Right ventricle myocardium superior (tissue), 1 donor: ENCODE measurements at places on chromosomes 11 and 22.
A peak's percentile ranks its signal among the peaks of the same experiment; 100 is the strongest.

- DNase-seq, result no peak
Measured at GRCh38 chr11:35089666-35090065, 49.3 kb upstream of the CD44 start.

- DNase-seq, result no peak
Measured at GRCh38 chr11:33689501-33689900, 11.1 kb downstream of the C11orf91 start.

- no peak for DNase-seq
Measured at GRCh38 chr22:37893583-37893983, 12.5 kb upstream of the MICALL1 start.

GRCh38 chr11:118012083-118012669, 26.0 kb downstream of the IL10RA start:
- no peak for DNase-seq

DNA sequence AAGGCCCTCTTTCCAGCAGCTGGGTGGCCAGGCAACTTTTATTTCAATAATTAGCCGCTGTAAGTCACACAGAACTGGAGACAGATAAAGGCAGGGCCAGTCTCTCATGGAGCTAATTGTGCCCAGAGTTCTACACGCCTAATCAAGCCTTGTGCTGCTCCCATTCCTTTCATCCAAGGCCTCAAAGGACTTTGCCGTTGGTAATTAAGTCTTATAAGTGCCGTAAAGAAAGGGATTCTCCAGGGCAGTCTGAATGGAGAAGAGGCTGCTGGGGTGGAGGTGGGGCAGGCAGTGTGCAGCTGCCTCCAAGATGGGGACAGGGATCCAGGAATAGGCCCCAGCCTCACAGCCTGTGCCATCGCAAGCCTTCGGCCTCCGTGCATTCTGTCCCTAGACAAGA, 357.9 kb downstream of the TENM4 start:
- no peak for DNase-seq

DNA sequence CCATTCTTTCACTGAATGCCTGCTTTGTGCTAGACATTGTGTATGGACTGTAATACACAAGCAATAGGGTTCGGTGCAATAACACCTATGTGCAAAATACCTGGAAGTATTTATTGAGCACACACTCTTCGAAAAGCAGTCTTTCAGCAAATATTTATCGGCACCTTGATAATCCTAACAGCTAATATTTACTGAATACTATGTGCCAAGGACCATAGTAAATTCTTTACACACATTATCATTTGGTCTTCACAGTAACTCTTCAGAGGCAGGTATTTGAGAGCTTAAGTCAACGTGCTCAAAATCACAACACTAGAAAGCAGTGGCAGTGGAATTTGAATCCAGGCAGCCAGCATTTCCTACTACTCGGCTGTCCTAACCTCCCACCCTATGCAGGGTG, 2.2 kb downstream of the B3GNT6 start:
- DNase-seq, result no peak

GRCh38 chr11:117898059-117898458, 21.6 kb upstream of the FXYD6 start:
- DNase-seq, result no peak

DNA sequence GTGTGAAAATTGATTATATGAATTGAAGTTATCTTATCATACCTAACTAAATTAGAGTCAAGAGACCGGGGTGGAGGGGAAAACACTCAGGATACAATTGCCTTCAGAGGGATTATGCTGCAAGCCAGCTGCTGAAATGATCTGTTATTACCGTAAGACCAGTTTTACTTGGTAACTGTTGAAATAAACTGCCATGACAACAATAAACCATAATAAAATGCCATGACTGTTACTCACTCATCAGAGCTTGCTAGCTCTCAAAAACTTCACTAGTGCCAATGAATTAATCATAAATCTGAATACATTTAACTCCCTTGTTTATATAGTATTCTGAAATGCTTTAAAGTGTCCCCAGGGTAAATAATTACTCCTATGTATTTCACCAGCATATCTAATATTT, 68.2 kb downstream of the CASP12 start:
- no peak for DNase-seq

DNA sequence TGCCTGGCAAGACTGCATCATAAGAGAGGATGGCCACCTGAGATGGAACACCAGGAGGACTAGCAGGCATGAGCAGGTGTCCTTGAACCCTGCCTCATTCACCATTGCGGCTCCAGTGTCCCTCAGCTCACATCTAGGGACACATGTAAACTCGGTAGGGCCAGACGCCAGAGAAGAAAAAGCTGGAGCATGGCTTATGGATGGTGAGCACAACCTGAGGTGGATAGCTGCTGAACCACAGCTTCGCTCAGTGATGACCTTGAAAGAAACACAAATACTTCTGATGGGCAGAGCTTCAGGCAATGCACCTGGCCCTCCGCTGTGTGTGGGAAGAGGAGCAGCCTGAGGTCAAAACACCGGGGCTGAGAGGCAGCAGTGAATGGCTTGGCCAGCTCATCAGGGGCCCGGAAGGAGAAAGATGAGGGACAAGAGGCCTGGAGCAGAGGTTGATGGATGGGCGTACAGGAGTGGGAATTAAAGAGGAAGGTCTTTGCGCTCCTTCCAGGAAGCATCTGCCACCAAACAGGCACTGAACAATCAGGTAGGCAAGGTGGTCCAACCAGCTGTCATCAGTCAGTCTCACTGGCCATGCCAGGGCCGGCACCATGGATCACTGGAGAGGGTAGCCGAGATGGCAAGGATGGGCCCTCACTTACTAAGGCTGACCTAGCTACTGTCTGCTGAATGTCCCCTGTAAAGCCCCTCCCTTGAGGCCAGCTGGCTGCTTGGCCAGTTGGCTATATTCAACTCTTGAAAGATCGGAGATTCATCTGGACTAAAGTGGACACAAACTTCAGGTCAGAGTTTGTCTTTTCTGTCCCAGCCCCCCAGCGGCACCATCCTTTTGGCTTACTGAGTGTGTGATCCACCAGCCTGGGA, 89.7 kb downstream of the MYEOV start:
- DNase-seq, result no peak

DNA sequence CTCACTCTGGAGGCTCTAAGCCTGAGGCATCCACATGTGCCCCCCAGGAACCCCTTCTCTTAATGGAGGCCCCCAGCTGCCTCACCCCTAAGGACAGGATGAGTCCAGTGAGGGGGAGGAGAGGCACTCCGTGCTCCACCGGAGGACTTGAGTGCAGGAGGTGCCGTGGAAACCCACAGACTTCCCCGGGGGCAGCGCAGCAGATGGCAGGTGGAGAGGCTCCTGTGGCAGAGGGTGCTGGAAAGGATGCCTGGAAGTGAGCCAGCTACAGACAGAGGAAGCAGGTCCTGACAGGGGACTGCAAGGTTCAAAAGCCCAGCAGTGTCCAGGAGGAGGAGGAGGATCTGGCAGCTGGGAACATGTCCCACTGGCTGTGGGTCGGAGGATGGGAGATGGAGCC, 1384.0 kb downstream of the TBC1D22A start:
- no peak for DNase-seq

- DNase-seq, result no peak
Measured at GRCh38 chr11:13955971-13956421, 6.5 kb upstream of the SPON1 start.

- peak; percentile 51 for DNase-seq
Measured at GRCh38 chr11:122733318-122733717, 77.8 kb downstream of the UBASH3B start.

DNA sequence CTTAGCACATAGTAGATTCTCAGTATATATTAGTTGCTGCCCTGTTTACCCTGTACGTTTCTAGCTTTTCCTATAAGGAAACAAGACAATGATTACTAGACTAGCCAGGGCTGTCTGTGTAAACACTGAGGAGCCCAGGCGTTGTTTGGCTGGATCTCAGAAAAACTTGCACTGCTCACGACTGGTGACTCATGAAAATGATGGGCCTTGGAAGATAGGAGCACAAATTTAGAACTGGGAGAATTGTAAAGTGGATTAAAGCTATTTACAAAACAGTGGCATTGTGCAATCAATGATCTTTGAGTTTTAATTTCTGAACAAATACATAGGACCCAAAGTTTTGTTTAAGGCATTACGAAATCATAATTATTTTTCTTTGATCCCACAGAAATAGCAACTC, 276.9 kb downstream of the FAM76B start:
- peak; percentile 40 for DNase-seq

DNA sequence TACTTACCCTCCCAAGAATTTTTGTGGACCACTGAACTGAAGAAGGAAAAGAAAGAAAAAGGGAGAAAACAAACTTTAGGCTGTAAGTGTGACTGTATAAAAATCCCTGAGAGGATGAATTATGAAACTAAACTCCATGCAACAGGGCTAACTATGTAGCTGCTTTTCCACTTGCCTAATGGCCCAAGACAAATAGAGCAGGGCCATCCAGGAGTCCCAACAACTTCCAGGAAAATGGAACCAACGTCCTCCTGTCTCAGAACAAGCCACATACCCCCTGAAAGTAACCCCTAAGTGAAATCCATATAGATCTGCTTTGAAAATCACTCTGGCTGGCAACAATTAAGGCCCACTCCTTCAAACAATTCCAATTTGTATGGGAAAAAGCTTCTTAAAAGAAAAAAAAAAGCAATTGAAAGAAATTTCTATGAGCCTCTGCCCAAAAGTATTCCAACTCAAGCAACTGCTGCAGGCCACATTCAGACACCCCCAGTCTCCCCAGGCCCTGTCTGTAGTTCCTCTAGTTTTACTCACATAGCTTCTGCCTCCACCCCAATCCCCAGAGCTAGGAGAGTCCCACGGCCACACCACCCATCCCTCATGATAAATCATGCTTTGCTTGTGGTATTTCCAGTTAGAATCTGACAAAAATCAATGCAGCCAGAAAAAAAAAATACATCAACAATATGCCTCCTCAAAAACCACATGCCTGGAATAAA, 12.7 kb downstream of the RBFOX2 start:
- DNase-seq, result no peak

GRCh38 chr22:37263966-37264887, 18.1 kb upstream of the CYTH4 start:
- DNase-seq, result no peak

GRCh38 chr11:87451395-87451794, 413.7 kb downstream of the TMEM135 start:
- no peak for DNase-seq

- DNase-seq, result peak; percentile 30
Measured at GRCh38 chr11:3089236-3090061, 32.2 kb upstream of the CARS1 start.

- DNase-seq, result no peak
Measured at GRCh38 chr11:28303477-28304191, 195.4 kb downstream of the METTL15 start.

GRCh38 chr11:122264121-122264520, 148.1 kb upstream of the BLID start:
- DNase-seq, result no peak

- DNase-seq, result no peak
Measured at GRCh38 chr22:49015459-49015858, 812.2 kb downstream of the BRD1 start.

- no peak for DNase-seq
Measured at GRCh38 chr11:80636999-80637398, 1196.2 kb upstream of the TENM4 start.

- DNase-seq, result no peak
Measured at GRCh38 chr11:68031144-68031464, 623 bp downstream of the NDUFS8 start.

- peak; percentile 62 for DNase-seq
Measured at GRCh38 chr11:36098087-36098486, 154.2 kb downstream of the LDLRAD3 start.

GRCh38 chr11:40030867-40031266, 1428.6 kb downstream of the LRRC4C start:
- DNase-seq, result no peak

DNA sequence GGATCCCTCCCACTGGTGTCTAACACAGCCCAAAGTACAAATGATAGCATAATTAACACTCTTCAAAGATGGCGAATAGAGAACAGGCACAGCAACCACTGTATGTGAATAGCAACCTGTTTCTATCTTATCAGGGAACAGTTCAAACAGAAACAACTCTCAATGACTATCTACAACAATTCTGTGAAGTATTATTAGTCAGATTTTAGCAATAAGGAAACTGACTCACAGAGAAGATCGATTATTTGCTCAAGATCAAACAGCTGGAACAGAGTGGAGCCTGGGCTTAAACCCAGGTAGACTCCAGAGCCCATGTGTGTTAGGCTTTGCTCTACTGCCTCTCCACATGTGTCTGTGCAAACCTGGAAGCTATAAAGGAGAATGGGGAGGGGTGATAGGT, 88.7 kb downstream of the C11orf58 start:
- no peak for DNase-seq

DNA sequence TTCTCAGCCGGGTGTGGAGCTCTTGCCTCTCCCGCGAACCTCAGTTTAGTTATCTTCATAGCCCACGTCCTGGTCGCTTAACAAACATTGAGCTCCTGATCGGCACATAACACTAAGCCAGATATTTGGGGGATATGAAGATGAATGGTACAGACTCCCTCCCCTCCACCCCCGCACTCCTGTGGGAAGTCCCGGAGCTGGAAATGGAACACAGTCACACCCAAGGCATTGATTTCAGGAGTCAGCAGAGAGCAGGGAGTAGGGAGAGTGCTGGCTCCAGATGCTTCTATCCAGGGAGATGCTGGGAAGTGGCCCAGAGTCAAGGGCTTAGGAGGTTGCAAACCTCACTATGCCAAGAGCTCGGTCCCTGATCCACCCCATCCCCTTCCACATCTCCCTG, 26.1 kb upstream of the CABP7 start:
- DNase-seq, result no peak
